ENCODE measurements at places on chromosomes 7 and 10.
A peak's percentile ranks its signal among the peaks of the same experiment; 100 is the strongest.

GRCh38 chr7:143227806-143228205 lies 6.0 kb downstream of the TAS2R40 start:
- no peak for DNase-seq

GRCh38 chr10:116490028-116490662 lies 55.6 kb upstream of the PNLIP start:
- peak; percentile 28 for DNase-seq

- no peak for DNase-seq
These were observed 149.7 kb downstream of the DKK1 start for GRCh38 chr10:52463826-52464225.

- DNase-seq = peak; percentile 19
These were observed 47.4 kb downstream of the MTPN start for GRCh38 chr7:135929722-135930141.

GRCh38 chr7:876077-876971 lies at the start of gene GET4:
GET4 (plus strand) TSS chr7:876554; CDS start chr7:876646, 92 bp downstream.
- DNase-seq = peak; percentile 96

GRCh38 chr7:134458806-134459698 lies at the start of gene AKR1B1:
AKR1B1 (minus strand) TSS chr7:134459100; CDS start chr7:134459062, 38 bp downstream.
- DNase-seq = peak; percentile 89
